Stimulated activated CD8-positive, alpha-beta memory T cell treated with anti-CD3 and anti-CD28 coated beads, Interleukin-2, amount 100 ng/mL, for 1 hour (primary cell): ENCODE measurements at places on chromosomes 1 and 21.
A peak's percentile ranks its signal among the peaks of the same experiment; 100 is the strongest.

DNA sequence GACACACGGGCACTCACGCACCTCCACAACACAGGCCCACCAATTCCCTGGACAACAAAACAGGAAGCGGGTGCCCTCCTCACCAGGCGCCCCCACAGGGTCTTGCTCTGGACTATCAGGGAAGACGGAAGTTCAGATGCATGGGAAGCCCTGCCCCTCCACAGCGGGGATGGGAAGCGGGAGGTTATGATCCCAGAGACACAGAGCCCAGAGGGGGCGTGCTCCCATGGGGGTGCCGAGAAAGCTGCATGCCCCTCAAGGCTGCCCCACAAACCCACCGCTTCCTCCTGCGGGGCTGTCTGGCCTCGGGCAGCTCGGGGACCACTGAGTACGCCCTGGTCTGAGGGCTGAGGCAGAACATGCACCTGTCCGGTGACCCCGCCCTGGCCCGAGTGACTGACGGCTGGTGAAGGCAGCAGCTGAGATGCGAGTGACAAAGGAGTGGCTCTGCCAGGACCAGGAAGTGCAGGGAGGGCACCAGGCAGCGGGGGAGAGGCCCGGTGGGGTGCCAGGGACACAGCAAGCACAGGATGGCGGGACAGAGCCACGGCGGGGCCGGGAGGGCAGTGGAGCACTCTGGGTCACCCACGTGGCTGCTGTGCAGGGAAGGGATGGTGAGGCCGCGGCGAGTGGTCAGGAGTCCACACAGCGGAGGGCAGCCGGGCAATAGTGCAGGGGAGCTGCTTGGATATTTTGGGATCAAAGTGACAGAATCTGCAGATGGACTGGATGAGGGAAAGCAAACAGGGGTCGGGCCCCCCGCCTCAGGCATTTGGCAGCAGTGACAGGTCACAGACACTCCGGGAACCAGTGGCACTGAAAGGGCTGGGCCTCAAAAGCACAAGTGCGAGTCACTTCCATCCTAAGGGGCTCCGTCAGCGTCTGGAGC is 18.6 kb downstream of the NADK start:
- DNase-seq: no peak

- no peak for DNase-seq
These were observed 139.1 kb downstream of the TSEN15 start for GRCh38 chr1:184190616-184191015.

GRCh38 chr1:98331718-98332311 is 329.7 kb upstream of the SNX7 start:
- no peak for DNase-seq

DNA sequence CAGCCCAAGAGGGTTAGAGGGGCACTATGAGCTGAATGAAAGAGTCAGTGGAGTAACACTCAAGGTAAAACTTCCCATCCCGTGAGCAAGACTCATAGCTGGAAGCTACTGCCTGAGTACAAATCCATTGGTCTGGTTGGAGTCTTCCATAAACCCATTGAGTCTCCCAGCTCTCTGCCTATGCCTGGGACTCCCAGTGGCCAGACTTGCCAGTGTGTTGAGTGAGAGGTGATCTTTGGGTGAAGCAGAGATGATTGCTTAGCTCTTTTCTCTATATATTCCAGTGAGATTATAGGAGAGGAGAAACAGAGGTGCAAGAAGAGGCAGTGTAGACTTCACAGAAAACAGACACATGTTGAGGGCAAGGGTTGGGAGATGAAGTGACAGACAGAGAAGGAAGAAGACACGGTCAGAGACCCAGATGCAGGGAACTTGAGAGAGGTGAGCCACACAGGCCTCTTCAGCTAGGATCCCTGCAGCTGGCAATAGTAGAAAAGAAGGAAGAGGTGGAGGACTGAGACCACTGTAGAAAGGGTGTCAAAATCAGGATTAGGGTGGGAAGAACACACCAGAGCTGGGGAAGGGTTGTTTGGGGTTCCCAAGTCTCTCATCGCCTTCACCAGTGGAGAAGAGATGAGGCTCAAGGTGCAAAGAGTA is 3.7 kb downstream of the FOXD2 start:
- DNase-seq: no peak

GRCh38 chr1:199657449-199657848 is 370.1 kb upstream of the NR5A2 start:
- no peak for DNase-seq

- no peak for DNase-seq
These were observed 31.9 kb downstream of the GDAP2 start for GRCh38 chr1:117897551-117897950.

DNA sequence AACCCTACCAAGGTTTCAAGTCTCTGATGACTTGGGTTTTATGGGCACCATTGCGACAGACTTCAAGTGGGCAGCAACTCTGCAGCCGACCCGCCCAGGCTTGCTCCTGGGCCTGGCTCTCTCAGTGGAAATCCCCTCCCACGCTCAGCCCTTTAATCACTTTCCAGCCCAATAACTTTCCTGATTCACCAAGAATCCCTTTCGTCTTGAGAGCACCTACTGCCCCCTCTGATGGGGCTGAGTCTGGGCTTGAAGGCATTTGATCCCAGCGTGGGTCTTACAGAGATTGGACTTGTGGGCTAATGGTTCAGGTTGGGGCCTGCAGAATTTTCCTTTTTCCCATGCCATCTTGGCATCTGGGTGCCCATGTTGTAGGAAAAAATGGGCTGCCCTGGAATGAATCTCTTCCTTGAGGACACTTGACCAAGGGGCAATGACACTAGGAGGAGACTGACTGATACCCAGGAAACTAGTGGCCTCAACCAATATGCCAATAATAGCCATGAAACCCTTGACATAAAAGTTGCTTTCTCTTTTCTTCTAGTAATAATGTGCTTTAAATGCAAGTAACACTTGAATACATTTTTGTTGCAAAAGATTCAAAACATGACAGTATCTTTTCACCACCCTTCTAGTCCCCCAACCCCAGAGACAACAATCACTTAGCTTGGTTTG is 7.8 kb upstream of the PHLDA3 start:
- DNase-seq: no peak

DNA sequence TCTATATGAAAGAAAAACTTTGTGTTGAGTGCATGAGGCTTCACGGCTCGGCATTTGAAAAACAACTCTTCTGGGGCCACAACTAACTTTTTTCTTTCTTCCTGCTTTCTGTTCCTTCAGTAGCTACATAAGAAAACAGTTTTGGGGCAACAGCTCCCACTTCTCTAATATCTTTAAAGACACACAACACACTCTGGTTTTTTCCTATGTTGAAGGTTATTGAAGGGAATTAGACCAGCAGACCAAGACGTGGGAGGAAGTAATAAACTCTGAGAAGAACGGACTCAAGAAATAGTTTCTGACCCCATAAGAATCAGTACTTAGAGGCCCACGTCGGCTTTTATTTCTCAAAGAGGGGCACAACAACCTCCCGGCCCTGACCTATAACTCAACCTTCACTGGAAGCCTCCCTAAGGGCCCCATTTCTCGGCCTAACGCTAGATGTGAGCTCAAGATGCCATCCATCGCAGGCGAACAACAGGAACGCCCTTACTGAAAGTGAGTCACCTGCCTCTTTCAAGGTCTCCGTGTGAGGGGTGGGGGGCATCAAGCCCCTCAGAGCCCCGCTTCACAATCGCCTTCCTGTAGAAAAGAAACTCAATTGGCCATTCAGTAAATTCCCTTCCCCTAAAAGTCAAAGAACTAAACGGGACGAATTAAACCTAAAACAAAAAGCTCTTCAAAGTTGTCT is 844 bp downstream of the ZMYM6 start:
- DNase-seq: peak; percentile 2

- DNase-seq: no peak
These were observed 326.6 kb downstream of the CAMTA1 start for GRCh38 chr1:7111853-7112252.

DNA sequence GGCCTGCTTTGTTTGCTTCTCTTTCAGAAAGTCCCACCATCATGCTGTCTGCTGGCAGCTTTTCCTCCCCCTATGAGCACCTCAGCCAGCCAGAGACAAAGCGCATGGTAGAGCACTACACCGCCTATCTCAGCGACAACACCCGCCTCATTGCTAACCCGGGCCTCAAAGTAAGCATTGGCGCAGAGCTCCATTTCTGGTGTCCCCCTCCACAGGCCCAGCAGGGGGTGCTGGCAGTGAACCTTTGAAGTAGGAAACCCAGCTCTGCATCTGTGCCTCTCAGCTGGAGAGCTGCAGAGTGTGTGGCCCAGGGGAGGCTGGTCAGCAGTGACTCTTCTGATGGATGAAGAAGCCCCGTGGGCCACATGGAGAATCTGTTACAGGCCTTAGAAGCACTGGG is 81.2 kb upstream of the RAVER2 start:
- DNase-seq: no peak

DNA sequence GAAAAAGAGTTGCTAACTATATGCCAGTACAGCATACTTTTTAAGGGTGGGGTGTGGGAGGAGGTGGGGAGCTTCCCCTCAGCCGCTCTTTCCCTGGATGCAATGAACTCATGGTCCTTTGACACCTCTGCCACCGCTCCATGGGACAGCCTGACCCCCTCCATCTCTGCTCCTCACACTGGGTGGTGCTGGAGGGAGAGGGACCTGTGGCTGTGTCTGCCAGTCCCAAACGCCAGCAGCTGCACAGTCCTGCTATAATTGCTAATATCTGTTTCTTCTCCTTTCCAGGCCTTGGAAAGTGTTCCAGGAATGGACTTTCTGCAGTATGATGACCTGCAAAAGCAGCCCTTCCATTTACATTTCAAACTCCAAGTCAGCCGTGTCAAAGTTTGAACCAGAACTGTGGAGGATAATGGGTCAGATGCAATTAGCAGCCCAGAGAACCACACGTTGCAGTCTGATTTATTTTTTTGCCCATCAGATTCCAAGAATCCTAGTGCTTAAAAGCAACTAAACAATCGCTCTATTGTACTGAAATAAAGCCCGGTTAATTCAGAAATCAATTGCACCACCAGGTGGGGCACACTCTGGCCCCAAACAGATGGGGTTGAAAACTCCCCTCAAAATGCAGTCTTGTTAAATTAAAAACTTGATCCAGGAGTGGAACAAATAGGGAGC is 160.7 kb upstream of the LMO4 start:
- no peak for DNase-seq

DNA sequence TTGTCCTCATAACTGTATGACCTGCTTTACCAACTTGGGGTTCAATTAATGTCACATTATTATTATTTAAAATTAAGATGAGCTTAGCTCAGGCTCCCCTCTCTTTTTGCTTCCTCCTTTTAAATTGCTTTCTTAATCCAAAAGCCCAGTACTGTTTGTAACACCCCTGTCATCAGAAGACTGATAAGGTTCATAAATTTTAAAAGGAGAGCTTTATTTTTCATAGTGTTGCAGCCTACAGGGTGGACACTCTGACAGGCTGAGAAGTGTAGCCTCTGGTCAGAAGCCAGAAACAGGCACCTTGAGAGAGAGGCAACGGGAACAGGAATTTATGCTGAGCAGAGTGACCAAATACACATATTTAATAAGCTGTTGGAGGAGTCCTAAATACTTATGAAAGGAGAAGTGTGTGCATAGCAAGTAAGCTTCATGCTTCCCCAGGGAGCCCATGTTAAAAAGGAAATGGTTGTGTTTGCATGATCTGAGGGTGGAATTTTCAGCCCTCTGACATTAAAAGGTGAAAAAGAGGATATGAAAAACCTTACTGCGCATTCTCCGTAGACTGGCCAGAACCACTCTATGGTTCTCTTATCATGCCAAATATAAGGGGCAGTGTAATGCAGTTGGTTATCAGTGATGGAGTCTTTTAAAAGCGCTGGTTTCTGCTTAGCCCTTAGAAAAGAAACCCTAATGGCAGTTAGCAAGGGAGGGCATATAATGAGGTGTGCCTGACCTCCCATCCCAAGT is 30.5 kb upstream of the FGGY start:
- no peak for DNase-seq

GRCh38 chr1:11796036-11796828 is 9.5 kb downstream of the MTHFR start:
- no peak for DNase-seq

GRCh38 chr21:41425954-41426675 is at the start of gene MX1:
TSS of gene MX1 (plus strand) at chr21:41426239. CDS start at chr21:41432071, 5,832 bp downstream.
- peak; percentile 72 for DNase-seq

DNA sequence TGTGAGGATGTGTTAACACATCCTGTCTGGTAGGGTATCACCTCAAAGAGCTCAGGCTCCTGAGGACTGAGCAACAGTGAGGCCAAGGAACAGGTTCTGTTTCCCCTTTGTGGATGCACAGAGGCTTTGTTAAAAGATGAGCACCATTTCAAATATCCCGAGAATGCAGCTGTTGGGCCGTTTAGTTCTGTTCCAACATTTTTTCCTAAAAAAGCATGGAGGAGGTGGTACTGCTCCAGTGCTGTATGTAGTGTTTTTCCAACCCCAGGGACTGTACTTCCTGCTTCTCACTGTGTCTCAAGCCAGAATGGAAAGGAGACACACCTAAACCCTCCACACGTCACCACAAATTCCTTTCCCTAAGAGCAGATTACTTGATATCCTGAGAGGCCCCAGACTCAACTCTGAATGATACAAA is 53.8 kb upstream of the BCL10 start:
- DNase-seq: no peak

GRCh38 chr1:202462342-202463076 is 114.0 kb downstream of the PPP1R12B start:
- no peak for DNase-seq

GRCh38 chr1:237527761-237528160 is 363.0 kb downstream of the ZP4 start:
- DNase-seq: no peak

DNA sequence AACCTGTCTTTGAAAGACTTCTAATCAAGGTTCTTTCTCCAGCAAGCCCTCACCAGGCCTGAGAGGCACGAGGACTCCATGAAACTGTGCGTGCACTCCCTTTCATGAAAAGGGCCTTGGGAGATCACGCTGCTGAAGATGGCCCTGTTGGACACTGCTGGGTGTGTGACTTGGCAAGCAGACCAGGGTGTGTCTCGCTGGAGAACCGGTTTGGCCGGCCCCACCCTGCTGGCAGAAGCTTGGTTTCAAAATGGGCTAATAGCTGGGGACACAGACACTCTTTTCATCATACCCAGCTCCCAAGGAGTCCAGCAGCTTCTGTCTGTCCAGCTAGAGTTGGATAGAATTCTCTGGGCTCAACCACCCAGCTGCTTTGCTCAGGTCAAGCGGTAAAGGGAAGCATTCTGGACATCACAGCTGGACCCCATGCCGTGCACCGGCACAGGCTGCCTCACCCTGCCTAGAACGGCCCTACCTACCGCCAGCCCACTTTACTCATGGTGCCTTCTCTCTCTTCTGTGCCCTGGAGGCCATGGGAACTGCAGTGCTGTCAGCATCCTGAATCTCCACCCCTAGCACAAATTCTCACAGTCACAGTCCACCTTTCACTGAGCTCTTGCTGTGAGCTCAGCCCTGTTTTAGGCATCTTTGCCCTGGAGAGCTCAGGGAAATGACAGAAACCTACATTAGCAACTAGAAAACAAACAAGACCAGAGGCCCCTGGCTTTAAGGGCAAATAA is 24.6 kb downstream of the PKP1 start:
- DNase-seq: no peak

GRCh38 chr1:151619489-151620093 is 7.7 kb downstream of the SNX27 start:
- no peak for DNase-seq

- no peak for DNase-seq
These were observed 34.1 kb downstream of the TMCO4 start for GRCh38 chr1:19765623-19766022.
